Stimulated activated CD8-positive, alpha-beta memory T cell treated with anti-CD3 and anti-CD28 coated beads, Interleukin-4, amount 100 ng/mL, for 4 hours (primary cell): ENCODE measurements at places on chromosomes 1 and 21.

GRCh38 chr1:183270541-183271141, 84.6 kb downstream of the LAMC2 start:
- DNase-seq: no peak

- no peak for DNase-seq
Measured at GRCh38 chr1:99533909-99534637, 111.8 kb upstream of the PALMD start.

DNA sequence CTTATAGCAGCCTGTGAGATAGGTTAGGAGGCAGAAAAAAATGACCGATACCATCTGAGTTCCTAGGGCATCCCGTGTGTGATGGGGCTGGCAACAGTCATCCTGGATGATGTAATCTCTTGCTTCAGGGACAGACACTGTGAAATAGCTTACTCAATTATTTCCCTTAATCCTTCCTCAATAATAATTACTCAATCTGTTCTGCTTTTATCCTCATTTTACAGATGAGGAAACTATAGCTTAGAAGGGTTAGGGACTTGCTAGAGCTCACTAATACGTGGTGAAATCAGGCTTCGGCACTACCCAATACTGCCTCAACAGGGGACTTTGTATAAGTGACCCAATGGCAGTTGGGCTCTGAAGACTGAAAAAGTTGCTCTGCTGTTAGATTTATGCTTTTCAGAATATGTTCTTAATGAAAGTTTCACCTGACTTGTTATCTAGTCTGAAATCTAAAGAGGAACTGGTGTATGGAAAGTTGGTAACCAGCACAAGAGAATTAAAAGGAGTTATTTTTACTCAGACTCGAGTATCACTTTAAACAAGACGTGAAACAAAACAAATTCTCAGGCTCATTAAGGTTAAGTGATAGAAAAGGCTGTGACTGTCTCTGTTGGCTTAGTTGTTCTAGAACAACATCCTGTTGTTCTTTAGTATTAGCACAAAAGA, 14.4 kb downstream of the CD55 start:
- DNase-seq: no peak

GRCh38 chr21:36994501-36995158, 11.9 kb upstream of the RIPPLY3 start:
- DNase-seq: no peak

DNA sequence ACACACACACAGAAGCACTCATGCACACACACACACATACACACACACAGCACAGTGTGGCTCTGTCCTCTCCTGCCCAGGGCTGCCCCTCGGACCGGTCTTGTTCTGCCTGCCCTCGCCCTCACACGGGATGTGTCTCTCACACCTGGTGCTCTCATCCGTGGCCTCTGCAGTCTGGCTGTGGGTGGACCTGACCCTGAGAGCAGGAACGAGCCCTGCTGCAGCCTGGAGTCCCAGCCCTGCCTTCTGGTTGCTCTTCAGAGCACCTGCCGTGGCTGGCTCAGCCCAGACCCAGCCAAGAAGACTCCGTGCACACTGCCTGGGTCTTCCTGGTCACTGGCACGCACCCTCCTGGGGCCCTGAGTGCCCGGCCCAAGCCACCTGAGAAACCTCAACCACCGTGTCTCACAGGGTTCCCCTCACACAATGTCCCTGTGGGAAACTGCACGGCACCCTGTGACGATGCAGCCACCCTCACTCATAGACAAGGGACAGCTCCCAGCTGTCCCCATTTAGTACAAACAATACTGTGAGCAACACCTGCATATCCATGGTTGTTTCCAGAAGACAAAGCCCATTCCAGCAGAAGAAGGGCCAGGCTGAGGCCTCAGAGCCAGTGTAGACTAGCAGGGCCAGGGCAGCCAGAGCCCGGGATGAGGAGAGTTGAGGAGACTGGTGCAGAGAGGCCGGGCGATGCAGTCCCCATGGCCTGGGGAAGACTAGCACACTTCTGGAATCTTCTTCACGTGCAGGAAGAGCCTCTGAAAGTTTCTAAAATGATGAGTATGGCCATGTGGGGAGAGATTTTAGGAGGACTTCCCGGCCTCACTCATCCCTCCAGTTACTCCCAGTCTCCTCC, 234.0 kb downstream of the NPHP4 start:
- no peak for DNase-seq

- DNase-seq: no peak
Measured at GRCh38 chr1:50967416-50968157, 2.5 kb upstream of the CDKN2C start.

DNA sequence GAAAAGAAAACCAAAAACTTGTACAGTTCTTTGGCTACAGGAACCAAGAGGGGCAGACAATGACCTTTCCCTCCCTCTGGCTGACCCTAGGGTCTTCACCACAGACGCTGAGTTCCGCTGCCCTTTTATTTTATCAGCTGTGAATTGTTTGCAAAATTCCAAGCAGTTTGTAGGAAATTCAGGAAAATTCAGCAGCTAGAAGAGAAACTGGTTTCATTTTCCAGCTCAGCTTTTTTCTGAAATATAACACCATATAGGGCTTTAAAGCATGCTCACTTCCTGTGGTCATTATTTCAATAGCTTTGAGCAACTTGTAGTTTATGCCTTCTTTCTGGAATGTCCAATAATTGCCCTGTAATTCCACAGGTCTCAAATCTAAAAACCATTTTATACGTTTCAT, 5.5 kb upstream of the PIK3R3 start:
- no peak for DNase-seq

DNA sequence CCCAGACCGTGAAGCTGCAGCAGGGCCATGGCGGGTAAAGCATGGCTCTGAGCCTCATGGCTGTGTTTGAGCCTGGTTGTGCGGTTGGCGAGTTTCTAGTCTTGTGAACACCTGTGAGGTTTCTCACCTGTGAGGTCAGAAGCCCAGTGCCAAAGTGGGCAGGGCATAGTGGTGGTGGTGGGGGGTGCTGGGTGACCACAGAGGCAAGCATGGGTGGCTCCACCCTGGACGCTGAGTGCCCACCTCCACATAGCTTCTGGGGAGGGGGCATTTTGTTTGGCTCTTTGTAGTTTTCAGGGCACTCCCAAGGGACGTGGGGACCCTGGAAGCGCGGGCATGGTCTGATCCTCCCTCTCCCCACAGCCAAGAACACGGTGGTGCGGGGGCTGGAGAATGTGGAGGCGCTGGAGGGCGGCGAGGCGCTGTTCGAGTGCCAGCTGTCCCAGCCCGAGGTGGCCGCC, 91.1 kb downstream of the TRIM11 start:
- no peak for DNase-seq

DNA sequence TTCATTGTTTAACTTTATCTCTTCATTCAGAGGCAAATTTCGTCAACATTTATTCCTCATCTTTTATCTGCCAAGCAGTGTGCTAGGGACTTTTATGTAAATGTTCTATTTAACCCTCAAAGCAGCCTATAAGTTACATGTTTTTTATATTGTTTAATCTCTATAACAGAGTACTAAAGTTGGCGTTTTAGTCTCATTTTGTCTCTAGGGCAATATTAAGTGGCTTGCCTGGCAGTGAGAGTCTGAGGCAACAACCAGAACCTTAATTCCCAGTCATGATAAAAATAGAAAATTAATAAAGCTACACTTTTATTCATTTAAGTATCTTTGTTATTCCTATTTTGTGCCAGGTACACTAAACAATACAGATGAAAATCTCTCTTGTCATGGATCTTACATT, 994.3 kb upstream of the ADGRL2 start:
- no peak for DNase-seq

GRCh38 chr1:31924839-31925238, 13.3 kb downstream of the PTP4A2 start:
- DNase-seq: no peak

DNA sequence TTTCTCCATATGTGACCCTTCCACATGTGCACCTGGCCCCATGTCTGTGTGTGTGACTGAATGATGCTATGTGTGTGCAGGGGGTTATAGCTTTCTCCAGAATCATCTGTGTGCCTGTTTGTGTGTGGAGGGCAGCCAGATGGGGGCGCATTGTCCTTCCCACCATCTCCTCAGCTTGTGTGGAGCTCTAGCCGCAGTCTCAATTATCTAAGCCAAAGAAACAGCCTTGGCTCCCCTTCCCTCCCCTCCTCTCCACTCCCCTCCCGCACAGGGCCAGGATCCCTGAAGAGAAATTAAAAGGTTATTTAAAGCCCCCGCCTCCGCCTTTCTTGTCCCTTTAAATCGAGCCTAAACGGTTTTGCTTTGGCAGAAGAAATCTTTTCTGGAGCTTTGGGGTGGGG, 1.8 kb upstream of the DMBX1 start:
- no peak for DNase-seq

- DNase-seq: no peak
Measured at GRCh38 chr1:108556499-108556898, 3.4 kb upstream of the EEIG2 start.
